ENCODE measurements at places on chromosomes 7 and 10.
A peak's percentile ranks its signal among the peaks of the same experiment; 100 is the strongest.

GRCh38 chr7:128045766-128046165 is 14.5 kb upstream of the LRRC4 start:
- peak; percentile 72 for DNase-seq

- no peak for DNase-seq
These were observed 26.3 kb upstream of the HMX3 start for GRCh38 chr10:123109466-123109865.

DNA sequence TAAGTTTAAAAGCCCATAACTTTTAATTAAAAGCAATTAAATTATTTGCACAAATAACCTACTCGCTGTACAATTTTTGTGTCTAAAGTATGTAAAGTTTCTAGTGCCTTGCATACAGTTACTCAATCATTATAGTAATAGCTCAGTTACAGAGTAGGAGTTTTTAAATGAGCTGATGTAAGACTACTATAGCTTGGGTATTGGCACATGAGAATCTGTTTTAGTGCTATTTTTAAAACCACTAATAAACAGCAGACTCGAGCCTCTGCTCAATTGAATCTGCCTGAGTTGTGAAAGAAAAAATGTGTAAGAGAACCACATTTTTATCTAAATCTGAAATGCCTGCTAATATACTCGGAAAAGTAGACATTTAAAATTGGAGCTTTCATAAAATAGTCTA is 31.1 kb downstream of the CTNNA3 start:
- no peak for DNase-seq

GRCh38 chr7:155038335-155038734 is 31.8 kb upstream of the HTR5A start:
- DNase-seq: no peak

DNA sequence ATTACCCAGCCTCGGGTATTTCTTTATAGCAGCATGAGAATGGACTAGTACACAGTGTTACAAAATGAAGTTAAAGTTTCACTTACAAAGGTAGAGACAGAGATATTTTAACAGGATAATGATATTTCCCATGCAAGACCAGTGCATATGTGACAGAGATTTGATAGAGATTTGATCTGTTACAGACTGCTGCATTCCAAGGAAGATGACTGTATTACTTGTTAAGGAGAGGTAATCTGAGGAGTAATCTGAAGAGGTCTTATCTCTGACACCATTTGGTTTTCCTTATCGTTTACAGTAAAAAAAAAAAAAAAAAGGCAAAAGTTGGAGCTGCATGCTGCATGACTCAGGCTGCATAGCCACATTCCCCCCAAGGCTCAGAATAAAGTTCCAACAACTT is 289.6 kb downstream of the POM121L12 start:
- DNase-seq: peak; percentile 49

GRCh38 chr10:33215154-33215553 is 119.3 kb downstream of the NRP1 start:
- no peak for DNase-seq

DNA sequence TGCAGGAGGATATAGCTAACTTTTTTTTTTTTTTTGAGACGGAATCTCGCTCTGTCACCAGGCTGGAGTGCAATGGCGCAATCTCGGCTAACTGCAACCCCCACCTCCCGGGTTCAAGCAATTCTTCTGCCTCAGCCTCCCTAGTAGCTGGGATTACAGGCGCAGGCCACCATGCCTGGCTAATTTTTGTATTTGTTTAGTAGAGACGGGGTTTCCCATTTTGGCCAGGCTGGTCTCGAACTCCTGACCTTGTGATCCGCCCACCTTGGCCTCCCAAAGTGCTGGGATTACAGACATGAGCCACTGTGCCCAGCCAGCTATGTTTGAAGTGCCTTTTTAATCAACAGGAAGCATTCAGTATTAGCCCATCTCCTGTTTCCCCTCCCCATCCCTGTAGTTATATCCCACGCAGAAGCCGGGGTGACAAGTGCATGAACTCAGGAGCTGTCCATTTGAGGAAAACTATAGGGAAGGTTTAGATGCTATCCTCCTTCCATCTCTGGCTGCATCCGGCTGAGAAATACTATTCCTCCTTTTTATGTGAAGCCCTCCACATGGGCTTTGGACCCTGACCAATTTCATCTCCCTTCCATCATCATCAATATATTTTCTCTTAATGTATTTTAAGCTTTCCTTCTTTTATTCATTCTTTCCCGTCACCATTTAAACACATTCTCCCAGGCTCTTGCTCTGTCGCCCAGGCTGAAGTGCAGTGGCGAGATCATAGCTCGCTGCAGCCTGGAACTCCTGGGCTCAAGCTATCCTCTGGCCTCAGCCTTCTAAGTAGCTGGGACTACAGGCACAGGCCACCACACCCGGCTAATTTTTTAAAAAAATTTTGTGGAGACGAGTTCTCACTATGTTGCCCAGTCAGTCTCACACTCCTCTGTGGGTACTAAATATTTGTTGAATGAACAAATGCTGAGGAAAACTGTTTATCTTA is 1.3 kb upstream of the POT1 start:
- no peak for DNase-seq

GRCh38 chr10:9294865-9295264 is 1240.4 kb downstream of the GATA3 start:
- DNase-seq: no peak

DNA sequence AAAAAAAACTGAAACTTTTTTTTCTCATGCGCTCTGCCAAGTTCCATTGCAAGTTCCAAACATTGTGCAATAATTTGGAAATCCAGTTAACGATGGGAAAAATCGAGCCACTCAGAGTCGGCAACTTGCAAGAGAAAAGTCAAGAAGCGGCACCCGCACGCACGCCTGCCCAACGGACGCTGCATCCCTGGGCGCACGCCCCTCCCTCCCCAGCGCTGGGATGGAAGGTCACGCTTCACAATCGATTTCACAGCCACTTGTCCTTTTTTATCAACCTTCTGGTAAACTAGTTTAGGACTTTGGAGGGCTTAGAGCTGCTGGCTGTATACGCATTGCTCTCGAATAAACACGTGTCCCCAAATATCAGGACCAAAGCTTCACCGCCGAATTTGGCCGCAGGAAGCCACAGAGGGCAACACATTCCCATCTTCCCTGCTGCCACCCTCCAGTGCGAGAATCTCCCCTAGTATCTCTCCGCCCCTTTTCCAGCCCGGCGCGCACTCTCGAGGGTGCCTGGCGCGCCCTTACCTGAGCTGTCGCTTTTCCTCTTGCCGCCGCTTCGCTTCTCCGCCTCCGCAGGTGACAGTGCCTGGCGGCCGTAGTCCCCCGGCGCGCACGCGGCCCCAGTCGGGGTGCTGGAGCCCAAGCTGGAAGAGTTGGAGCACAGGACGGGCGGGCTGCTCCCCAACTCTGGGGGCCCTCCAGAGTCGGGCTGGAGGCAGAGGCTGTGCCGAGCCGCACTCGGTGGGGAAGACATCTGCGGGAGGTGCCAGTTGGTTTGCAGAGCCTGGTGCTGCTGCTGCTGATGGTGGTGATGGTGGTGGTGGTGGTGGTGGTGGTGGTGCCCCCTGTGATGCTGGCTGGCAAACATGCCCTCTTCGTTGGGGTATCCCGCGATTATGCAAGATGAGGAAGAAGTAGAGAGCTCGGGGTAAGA is 857 bp downstream of the MEOX2 start:
- no peak for DNase-seq

- DNase-seq: no peak
These were observed 8.6 kb upstream of the GIMAP5 start for GRCh38 chr7:150728609-150729008.

DNA sequence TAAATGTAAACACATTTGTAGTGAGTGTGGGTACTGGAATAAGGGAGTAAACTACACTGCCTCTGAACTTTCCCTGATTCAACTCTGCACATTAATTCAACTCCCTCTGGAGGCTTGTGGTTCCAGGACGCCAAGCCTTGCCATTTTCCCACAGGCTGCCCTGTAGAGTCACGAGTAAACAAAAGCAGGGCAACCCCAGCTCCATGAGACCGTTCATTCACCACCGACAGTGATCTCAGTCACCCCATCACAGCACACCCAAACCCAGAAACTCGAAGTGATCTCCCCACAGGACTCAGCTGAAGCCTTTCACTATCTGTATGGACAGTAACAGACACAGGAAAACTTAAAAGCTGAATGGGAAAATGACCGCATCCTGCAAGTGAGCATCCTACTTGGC is 218.8 kb upstream of the FRMD4A start:
- DNase-seq: no peak

GRCh38 chr7:50704844-50705243 is 77.9 kb downstream of the GRB10 start:
- DNase-seq: no peak

- DNase-seq: peak; percentile 66
These were observed 78.0 kb upstream of the AGBL3 start for GRCh38 chr7:134908289-134908688.

DNA sequence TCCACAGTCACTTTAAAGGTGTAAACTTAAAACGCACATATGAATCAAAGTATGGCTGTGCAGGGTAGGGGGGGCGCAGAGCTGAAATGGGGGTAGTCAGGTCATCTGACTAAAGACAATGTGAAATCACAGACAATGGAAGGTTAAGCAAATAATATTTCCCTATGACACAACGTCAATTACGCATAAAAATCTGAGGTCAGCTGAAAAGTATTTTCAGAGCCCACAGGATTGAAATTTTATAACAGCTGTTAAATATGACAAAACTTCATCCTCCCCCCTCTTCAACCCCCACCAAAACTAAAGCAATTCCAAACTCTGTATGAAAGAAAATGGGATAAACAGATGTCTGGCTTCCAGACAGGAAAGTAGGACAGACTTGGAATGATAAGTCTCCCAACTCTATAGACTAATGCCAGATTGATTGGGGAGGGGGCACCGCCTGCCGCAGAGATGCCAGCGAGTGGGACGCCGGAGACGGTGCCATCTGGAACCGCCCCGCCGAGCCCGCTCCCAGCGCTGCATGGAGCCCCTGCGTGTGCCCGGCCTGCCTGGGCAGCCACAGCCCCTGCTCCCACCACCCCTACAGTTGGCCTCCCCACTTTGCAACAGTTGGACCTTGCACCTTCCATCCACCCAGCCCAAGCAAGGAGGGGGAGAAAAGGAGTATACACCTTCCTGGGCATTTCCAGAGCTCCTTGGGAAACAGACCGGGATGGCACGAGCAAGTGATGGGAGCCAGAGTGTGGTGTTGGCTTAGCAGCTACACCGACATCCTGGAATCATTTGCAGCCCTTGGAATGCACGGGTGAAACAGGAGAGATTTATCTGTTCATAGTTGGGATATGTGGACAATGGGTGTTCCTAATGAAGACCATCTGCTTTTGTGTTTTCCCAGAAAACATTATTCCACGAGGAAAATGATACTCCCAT is 10.7 kb downstream of the EBF3 start:
- DNase-seq: no peak

- DNase-seq: peak; percentile 94
These were observed at the start of gene POLR1F for GRCh38 chr7:19708397-19709248. Gene POLR1F, minus strand, starts transcription at chr7:19709037. Its CDS starts 21 bp downstream, at chr7:19709016.

- no peak for DNase-seq
These were observed 142.6 kb downstream of the PLXDC2 start for GRCh38 chr10:19958787-19959186.

DNA sequence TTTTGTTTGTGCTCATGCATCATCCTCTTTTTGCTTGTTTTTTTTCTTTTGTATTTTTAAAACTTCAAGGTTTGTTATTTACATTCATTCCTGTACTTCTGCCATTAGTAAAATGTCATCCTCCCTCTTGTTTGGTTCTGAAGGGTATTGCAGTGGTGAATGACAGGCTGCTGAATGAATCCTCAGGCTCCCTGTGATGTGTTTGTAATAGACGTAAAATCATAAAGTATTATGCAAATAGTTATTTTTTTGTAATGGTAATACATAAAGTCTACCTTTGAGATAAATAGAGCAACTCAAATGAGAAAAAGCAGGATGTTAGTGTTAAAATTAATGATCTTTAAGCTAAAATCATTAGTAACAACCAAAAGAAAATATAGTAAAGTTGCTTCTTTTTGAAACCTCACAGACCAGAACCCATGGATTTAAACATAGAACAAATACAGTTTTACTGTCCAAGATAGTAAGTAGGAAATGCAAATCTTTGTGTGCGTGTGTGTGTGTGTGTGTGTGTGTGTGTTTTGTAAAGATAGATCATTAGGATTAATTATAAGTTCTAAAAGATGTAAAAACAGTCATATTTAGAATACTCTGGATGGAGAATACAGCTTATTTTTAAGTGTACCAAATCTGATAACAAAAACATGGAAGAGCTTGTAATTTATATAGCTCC is 4.5 kb downstream of the GLCCI1 start:
- DNase-seq: no peak

GRCh38 chr10:114631666-114632417 is 26.2 kb downstream of the ABLIM1 start:
- DNase-seq: no peak

GRCh38 chr10:10056961-10057360 is 960.7 kb upstream of the CELF2 start:
- DNase-seq: no peak

GRCh38 chr10:14396411-14397048 is 65.8 kb upstream of the FRMD4A start:
- no peak for DNase-seq

DNA sequence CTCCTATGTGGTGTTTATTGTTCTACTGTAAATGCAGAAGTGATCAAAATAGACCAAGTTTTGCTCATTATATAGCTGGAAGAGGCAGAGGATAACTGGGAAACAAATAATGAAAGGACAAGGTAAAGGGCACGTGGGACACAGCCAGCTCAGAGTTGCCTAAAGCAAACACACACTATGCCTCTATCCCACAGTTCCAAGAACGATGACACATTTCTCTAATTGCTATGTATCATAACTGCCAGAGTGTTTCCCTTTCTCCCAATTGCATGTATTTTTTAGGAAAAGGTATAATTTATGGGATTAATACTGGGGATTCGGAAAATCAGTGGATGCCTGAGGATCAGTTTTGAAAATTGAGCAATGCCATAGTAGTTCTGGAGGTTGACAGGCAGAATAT is 49.0 kb downstream of the CCDC71L start:
- DNase-seq: peak; percentile 11

GRCh38 chr7:100641860-100642533 is 645 bp upstream of the TFR2 start:
- no peak for DNase-seq

DNA sequence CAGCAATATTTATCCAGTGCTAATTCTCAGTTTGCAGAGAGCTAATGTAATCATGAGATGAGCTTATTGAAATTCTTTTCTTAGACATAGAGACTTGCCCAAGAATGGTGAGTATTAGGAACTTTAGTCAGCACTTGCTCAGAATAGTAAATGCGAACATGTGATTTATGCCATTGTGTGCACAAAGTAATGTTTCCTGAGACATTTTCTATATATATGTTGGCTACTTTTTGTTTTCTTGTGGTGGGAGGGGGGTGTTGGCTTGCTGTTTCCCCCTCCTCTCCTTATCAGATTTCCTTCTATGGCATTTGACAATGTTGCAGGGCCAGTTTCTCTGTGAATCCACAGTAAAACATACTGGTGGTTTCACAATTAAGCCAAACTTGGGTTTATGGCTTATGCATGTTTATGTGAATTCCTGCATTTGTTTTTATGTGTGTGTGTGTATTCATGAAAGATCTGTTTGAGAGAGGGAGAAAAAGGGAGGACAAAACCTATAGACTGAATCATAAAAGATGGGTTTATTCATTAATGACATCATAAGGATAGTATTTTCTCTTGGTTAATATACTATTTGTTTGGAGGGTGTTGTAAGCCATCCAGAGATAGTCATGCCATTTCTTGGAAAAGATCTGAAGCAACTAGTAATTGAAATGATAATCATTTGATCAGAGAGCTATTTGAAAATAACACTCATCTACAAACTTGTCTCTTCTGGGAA is 36.3 kb downstream of the ARID5B start:
- DNase-seq: no peak
